ENCODE measurements at places on chromosomes 11 and 22.

- no peak for DNase-seq
Observed at GRCh38 chr11:100010393-100010792, 676.7 kb upstream of the ARHGAP42 start.

DNA sequence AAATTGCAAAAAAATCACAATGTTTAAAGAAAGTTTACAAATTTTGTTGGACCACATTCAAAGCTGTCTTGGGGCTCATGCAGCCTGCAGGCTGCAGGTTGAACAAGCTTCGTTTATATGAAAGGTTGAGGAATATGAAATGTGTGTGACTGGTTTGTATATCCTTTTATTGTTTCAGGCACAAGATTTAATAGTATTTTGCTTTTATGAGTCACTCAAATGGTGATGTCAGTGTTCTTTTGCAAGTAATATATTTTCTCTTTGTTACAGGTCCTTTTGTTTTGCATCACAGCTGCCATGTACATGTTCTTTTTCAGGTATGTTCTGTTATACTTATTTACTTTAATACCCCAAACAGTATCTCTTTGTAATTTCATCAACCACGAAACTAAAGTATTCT, 198.6 kb downstream of the TMEM135 start:
- DNase-seq: no peak

DNA sequence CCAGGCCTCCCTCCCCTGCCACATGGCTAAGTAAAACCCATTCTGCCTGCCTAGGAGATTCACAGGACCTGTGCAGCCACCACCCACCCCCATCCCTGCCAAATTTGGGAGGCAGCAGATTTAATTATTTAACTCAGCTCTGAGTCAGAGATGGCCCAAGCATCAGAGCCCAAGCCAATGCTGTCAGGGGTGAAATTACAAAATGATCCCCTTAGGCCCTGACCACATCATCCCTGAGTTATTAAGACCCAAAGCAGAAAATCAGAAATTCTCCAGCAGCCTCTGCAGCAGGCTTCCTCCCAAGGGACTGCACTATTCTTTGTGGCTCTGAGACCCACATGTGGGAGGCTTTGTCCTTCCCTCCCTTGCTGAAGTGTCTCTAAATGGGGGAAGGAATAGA, 52.8 kb upstream of the RRAS2 start:
- DNase-seq: no peak

- no peak for DNase-seq
Observed at GRCh38 chr11:8271106-8271886, 7.6 kb upstream of the LMO1 start.

DNA sequence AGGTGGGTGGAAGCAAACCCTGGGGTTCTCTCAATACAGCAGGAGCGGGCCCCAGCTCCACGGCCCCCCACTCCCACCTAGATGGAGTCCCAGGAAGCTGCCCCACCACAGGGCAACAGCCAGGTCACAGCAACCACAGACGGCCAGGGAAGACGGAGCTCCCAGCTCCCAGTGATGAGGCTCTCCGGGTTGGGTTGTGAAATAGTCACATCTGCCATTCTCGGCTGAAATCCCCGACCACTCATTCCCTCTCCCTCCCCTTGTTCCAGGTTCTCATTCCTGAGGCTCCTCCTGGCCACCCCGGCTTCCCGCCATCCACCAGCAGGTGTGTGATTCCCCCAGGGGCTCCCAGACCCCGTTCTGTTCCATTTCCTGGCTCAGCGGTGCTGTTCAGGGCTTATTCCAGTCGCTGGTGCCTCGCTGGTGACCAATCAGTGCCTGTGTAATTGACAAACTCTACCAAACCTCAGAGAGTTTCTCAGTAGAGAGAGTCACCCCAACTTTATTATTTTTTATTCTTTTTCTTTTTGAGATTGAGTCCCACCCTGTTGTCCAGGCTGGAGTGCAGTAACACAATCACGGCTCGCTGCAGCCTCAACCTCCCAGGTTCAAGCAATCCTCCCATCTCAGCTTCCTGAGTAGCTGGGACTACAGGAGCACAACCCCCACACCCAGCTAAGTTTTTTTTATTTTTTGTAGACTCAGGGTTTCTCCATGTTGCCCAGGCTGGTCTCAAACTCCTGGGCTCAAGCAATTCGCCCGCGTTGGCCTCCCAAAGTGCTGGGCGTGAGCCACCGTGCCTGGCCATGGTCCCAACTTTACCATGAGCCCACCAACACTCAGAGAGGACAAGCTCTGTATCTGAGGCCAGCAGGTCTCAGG, 63.2 kb downstream of the SHANK2 start:
- DNase-seq: no peak

DNA sequence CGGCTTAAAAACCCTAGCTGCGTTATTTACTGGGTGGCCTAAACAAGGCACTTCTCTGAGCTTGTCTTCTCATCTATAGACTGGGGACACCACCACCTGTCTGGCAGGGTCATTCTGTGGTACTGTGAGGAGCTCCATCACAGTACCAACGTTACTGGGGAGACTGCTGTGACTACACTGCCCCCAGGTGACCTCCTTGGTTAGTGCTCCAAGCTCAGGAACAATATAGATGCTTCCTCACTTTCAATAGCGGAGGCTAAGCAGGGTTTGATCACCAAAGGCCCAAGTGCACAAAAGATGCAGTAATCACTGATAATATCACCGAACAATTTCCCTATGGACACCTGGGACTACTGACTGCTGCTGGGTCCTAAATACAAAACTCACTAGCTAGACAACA, 18.8 kb downstream of the PRPF19 start:
- no peak for DNase-seq

DNA sequence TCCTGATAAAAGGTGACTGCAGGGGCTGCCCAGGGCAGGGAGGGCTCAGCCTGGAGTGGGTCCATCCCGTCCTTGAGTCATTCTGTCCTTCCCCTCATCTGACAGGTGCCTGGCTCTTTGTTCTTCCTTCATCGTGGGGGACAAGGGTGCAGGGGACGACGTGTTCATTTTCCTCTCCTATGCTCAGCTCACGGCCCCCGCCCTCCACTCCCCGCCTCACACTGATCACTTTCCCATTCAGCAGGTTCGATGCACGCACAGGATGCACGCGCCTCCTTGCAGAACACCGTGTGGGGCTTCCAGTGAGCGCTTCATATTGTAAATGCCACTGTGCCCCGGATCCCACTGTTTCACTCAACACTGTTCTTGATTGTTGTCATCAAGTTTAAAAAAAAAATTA, 32.7 kb upstream of the SHANK2 start:
- DNase-seq: no peak

GRCh38 chr11:44589301-44589700, 23.8 kb downstream of the CD82 start:
- DNase-seq: no peak

DNA sequence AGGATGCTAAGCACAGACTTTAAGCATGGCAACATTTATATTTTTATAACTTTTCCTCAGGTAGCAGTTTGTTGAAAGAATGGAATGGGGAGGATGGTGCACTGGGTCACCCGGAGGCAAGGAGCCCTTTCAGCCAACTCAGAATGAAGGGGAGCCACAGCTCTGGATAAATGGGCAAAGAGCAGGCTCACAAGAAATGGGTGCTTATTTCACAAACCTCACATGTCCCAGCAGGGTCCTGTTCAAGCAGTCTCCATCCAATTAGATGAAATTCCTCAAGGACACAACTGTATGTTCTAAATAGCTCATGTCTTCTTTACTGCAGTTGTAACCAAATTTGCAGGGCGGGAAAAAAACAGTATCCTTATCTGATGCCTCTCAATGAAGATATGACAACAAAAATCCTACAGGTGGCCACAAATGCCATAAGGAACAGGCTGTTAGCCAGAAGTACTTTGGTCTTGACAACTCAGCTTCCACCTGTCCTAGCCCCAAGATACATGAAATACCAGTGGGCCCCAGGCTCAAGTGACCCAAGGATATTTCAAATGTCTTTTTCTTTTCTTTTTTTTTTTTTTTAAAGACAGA, 48.2 kb downstream of the MAPK1 start:
- DNase-seq: no peak

GRCh38 chr11:2724653-2725367, 25.0 kb upstream of the KCNQ1OT1 start:
- DNase-seq: no peak

GRCh38 chr11:125591649-125592304, 875 bp upstream of the STT3A start:
- peak; percentile 3 for DNase-seq

DNA sequence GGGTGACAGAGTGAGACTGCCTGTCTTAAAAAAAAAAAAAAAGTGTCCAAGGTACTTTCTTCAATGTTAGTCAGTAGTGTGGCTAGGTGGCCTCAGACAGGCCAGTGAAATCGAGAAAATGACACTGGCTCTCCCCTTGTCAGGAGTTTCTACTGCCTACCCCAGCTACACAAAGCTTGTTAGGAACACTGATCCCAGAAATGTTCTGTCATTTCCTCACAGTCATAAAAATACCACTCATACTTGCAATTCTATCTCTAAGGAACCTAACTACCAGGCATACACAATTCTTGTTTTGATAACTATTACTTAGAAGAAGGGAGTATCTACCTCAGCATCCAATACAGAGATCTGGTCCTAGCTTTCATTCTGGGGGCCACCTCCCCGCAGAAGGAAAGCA, 31.3 kb downstream of the ATP6V1E1 start:
- DNase-seq: no peak

DNA sequence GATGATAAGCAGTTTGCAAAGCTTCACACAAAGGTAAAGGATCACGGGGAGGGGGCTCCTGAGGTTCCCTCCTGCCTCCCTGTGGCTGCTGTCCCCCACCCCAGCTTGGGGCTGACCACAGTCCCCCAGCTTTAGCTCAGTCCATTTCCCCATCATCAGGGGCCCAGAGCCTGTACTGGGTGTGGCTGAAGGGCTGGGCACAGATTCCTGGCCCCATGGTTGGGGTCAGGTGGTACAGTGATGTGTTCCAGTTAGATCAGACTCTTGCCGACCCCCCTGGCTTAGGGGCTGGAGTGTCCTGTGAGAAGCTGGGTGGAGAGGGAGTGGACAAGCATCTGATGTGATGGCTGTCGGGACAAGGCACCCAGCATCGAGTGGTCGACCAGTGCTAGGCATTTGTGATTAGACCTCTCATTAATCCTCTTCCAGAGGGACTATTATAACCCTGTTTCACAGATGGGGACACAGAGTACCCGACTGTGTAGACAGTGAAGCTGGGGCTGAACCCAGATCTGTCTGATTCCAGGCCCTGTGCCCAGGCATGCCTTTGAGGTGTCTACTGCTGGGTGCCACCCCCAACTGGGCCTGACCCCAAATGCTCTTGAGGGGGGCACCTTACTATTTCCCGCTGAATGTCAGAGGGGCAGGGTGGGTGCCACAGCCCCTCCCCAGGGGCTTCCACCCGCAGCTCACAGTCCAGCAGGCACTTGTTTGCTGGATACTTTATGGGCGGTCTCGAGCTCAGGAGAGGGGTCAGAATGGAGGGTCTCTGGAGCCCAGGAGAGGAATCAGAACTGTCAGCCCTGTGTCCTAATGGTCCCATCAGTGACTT, 4.3 kb downstream of the SHANK3 start:
- no peak for DNase-seq

DNA sequence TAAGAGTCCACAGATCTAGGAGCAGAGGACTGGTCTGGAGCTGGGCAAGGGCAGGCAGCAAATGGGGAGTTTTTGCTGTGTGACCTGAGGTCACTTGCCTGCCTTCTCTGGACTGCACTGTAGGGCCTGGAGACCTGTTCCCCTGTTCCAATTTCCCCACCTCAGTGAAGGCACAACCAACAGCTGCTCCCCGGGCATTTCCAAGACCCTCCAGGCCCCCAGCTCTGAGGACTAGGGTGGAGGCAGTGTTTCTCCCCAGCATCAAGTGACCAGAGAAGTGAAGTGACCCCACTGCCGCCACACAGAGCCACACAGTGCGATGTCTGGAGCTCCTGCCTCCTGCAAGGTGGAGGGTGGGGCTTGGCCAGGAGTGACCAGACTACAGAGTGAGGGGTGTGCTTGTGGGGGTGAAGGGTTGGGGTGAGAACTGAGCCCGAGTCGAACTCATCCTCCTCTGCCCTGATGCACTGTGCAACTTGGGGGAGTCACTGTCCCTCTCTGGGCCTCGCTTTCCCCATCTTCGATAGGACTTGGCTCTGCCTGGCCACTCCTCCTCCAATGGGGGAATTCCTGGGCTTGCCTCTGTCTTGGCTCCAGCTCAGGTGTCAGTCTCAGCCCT, 21.6 kb downstream of the P2RY2 start:
- DNase-seq: no peak

DNA sequence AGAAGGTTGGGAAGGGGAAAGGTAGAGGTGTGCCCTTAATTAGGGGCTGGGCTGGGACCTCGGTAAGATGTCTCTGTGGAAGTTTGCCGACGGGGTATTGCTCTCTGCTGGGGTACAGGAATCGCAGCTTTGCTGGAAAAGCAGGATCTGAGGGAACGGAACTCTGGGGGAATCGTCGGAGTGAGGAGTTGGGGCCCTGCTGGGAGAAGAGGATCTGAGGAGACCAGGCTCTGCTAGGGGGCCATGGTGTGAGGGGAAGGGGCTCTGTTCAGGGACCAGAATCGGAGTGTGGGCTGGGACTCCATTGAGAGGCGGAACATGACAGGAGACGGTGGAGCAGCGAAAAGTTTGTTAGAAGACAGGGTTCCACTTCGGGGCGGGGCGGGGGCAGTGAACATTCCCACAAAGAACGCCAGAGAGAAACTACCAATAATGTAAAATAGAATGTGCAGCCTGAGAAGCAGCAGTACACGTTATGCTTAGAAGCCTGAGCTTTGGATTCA, 456 bp downstream of the AAMDC start:
- DNase-seq: no peak

GRCh38 chr11:11979488-11980117, 28.8 kb downstream of the DKK3 start:
- DNase-seq: no peak

- no peak for DNase-seq
Observed at GRCh38 chr22:46802608-46803027, 40.2 kb downstream of the TBC1D22A start.

DNA sequence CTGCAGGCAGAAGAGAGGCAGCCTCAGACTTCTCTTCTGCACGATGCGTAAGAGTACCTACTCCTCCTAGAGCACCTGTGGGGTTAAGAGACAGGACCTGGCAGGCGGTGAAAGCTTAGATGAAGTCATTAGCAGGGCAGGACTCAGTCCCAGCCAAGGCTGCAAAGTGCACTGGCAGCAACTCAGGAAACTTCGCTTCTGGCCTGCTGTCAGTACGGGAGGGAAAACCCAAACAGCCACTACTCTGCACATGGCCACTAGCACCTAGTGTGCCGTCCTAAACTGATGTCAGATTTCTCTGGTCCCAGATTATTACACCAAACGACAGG, 8.8 kb upstream of the KLHL35 start:
- no peak for DNase-seq

DNA sequence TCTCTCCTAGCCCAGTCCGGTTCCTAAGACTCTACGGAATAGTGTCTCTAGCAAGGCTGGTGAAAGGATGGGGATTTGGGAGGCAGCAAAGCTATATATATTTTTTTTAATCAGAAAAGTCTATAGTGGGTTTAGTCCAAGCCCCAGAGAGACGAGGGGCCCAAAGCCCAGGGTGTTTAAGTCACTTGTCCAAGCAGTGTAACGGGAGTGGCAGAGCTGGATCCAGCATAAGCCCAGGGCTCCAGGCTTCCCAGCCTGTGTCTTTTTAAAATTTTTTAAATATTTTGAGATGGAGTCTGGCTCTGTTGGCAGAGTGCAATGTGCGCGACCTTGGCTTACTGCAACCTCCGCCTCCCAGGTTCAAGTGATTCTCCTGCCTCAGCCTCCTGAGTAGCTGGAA, 6.8 kb downstream of the GRIK4 start:
- DNase-seq: no peak

GRCh38 chr11:109859045-109859724, 234.0 kb upstream of the ZC3H12C start:
- DNase-seq: no peak
